ENCODE measurements at places on chromosomes 11 and 22.

GRCh38 chr11:35874751-35875450, 69.0 kb upstream of the LDLRAD3 start:
- DNase-seq: no peak

DNA sequence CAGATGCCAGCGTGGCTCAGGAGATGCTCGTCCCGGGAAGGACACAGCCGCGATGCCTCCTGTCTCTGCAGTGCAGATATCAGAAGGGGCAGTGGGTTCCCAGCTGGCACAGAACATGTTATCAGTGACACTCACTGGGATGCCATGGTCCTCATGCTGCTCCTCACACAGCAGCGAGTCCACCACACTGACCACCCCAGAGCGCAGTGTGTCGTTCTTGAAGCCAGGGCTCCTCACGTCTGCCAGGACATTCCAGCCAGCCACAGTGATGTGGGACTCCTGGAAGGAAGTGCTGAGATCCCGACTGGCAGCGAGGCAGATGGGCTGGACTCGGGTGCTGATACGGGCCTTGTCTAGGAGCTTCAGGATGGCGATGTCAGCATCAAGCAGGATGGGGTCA, 13.1 kb upstream of the SLC1A2 start:
- DNase-seq: no peak

- DNase-seq: no peak
Measured at GRCh38 chr11:97814325-97814959, 1206.3 kb upstream of the CNTN5 start.

DNA sequence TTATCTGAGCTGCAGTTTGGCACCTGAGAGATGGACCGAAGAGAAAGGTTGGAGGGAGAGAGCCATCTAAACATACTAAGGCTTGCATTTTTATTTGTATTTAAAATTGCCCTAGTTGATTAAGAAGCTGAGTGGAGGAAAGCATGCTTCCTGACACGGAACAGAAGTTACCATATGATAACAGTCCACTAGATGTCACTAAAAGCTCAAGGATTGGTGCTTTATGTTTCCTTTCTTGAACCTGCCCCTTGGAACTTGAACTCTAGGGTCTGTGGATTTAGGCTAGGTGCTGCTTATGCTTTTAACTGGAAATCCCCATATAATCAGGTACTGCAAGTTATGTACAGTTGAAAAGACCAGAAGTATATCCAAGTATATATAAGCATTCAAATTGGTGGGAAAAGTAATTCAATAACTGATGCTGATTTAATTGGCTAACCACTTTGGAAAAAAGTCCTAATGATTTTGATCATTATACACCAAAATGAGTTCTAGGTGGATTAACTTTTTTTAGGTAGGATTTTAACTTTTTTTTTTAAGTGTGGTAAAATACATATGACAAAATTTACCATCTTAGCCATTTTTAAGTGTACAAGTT, 9.5 kb downstream of the RBMXL2 start:
- DNase-seq: peak; percentile 59

DNA sequence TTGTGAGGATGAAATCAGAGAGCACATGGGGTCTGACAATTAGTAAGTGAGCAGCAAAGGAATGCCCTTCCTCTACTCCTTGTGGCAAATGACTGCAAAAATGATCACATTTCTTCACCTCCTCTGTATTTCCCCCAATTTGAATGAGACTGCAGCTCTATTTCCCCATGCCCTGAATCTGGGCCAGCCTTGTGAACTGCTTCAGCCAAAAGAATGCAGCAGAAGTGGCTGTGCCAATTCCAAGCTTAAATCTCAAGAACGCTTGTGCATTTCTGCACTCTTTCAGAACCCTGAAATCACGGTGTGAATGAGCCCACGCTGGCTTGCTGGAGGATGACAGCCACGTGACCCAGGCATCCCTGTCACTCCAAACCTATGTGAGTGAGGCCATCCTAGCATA, 9.9 kb downstream of the SLC43A3 start:
- DNase-seq: peak; percentile 47
